ENCODE measurements at places on chromosomes 5 and 9.

DNA sequence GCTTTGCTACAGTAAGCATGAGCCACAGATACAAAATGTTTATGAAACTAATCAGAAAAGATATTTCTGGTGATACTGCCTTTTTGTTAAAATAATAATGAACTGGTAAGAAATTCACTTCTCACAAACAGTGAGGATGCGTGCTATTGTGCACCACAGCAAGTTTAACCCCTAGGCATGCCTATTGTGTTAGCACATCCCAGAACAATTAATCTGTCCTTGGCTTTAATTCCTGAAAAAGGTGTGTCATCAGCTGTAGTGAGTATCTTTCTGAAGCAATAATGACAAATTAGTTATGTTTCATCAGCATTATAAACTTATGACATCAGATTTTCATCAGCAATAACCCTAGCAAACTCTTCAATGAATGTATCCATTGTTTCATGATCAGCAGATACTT lies 1307.2 kb downstream of the EFNA5 start:
- no peak for DNase-seq

GRCh38 chr5:102453716-102454115 lies 45.1 kb downstream of the SLCO6A1 start:
- no peak for DNase-seq

- no peak for DNase-seq
Measured at GRCh38 chr9:22413884-22414283, 32.7 kb upstream of the DMRTA1 start.

DNA sequence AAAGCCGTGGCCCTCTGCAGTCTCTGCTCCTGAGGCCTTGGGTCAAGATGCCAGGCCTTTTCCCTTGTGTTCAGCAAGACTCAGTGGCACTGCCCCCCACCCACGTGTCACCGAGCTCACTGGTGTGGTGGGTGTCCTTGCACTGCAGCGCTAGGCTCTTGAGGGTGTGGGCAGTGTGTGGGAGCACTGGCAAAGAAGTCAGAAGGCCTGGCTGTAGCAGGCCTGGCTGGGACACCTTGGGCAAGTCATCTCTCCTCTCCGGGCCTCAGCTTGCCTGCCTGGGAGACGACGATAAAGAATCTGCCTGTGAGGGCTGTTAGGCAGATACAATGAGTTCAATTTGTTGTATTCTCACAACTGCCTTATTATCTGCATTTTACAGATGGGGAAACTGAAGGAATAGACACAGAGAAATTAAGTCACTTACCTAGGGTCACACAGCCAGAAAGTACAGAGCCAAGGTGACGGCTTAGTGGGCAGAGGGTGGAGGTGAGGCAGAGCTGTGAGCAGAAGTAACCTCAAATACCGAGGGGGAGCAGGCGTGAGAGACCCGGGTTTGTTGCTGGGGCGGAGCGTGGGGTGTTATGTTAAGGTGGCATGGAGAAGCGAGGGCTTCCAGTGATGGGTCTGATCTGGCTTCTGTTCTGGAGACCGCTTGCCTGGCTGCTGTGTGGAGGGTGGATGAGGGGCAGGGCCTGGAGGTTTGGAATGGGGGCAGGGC lies 1.4 kb downstream of the TSPAN17 start:
- no peak for DNase-seq

DNA sequence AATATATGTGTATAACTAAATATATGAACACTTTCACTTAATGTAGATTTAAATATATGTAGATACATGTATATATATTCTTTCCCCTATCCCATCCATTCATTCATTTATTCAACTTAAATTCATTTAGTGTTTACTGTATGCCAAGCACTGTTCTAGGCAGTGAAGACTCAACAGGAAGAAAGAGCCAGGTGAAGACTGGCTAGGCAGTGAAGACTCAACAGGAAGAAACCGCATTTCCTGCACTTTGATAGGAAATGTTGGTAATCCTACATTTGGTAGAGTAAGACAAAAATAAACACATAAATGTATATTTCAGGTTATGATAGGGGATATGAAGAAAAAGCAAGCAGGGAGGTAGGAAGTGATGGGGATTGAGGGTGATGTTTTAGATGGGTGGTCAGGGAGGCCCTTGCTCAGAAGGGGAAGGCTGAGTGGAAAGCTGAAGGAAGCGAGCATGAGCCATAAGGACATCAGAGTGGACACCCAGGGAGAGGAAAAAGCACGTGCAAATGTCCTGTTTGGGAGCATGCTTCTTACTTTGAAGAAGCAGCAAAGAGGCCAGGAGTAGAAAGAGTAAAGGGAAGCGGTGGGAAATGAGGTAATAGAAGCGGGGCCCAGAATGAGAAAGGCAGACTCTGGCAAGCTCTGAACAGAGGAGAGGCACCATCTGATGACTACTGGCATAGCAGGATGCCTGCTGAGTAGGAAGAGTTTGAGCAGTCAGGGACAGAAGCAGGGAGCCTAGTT lies 227.8 kb upstream of the MAP3K1 start:
- no peak for DNase-seq

DNA sequence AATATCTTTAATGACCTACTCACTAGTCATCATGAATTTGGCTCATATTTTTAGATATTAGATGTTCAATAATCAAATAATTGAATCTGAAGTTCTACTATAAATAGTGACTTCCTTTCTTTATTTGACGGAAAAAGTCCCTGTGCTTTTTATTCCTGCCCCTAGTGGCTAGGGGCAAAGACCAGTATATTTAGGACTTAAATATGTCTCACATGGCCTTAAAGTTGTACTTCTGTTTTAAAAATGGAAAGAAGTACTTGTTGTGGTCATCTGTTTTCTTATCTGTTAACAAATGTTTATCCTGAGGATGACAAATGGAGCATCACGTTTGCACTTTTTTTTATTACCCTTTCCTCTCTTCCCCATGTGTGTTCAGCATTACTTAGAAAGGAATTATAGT lies 89.2 kb upstream of the GRHPR start:
- DNase-seq, result no peak

DNA sequence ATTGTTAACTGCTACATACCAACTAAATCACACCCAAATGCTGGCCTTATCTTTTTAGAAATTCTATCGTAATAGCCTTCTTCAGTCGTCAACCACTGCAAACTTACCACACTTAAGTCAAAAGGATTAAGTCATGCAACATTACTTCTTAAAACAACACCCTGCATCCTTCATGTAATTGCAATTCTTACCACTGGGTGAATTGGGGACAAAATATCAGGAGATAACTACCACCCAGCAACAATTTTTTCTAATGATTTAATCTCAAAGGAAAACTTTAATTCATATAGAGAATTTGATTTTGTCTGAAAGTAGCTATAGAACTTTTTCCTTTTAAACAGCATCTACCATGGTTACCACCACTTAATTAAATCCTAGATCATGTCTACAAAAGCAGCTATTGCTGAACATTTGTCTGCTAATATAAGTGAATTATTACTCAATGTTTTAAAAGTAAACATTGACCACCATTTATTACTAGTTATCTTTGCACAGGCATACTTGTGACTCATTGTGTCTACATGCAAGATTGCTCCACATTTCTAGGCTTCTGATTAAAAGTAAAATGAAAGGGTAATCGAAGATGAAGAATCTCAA lies 10.5 kb downstream of the MLLT3 start:
- DNase-seq, result no peak

DNA sequence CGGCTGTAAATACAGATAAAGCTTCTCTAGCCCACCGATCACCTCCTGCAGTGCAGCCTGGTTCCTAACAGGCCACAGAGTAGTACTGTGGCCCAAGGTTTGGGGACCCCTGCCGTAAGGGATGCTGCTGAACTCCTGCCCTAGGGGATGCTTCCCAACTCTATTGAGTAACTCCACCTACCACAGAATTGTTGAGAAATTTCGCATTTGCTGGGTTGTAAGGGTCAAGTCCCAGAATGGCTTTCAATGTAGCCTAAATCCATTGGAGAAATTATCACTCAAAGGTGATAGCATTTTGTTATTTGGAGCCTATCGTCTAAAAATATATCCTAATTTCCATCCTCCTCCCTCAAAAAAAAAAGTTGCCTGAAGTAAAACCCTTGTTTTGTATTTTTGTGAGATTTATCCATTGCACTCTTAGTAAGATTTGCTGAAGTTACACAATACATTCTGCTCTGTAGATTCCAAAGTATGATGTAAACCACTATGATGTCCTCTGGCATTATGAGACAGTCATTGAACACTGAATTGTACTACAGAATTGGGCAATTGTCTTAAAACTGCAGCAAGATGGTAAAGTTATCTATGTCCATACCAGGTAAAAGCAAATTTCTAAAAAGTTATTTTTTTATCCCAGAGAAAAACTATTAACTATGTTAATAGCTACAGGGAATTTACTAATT lies 14.0 kb downstream of the ACTBL2 start:
- DNase-seq, result no peak

DNA sequence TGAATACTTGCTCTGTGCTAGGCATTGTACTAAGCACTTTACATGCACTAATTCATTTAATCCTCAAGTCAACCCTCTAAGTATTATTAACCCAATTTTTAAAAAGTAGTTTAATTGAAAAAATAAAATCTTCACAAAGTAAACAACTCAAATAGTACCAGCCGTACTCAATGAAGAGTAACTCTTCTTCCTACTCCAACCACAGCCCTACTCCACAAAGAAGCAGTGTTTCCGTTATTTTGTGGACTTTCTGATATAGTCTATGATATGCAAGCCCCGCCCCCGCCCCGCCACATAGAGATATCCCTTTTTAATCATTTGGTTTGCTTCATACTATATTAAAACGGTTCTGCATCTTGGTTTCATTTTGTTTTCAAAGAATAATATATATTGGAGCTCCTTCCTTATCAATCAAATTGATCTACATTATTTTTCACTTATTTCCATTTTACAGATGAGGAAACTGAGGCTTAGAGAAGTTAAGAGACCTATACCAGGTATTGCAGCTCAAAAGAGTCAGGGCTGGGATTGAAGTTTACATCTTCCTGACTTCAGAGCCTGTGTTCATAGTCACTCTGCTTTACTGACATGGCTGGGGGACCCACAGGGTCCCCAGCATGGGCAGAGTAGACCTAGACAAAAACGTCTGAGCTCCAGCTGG lies 78.6 kb downstream of the PCDH1 start:
- no peak for DNase-seq

GRCh38 chr5:112263469-112263868 lies 155.6 kb downstream of the EPB41L4A start:
- no peak for DNase-seq

GRCh38 chr5:174482607-174483024 lies 241.8 kb upstream of the MSX2 start:
- no peak for DNase-seq

GRCh38 chr5:86439593-86440110 lies 178.1 kb upstream of the COX7C start:
- DNase-seq, result no peak

DNA sequence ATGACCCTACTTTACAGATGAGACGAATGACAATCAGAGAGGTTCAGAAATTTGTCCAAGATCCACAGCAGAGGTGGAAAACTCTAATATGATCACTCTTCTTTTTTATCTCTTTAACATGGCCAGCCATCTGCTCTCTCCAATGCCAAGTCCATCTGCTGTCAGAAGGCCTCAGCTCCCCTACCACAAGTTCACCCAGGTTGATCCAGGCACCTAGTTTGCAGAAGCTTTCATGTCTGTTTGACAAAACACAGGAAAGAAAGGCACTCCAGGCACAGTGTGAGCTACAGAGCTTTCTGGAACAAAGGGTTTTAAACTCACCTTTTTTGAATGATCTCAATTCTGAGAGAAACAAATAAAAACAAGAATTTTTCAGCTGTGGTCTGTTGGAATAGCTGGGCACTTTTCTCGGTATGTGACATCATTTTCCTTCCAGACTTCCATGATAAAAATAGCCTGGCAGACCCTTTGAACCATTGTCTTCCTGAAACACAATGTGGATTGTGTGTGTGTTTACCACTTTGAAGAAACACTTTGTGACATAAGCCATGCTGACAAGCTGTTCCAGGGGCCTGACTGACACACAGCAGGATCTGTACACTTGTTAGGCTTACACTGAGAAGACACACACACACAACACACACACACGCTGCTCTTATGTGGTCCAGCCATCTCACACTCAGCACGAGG lies 214.3 kb downstream of the AGTPBP1 start:
- DNase-seq, result no peak

DNA sequence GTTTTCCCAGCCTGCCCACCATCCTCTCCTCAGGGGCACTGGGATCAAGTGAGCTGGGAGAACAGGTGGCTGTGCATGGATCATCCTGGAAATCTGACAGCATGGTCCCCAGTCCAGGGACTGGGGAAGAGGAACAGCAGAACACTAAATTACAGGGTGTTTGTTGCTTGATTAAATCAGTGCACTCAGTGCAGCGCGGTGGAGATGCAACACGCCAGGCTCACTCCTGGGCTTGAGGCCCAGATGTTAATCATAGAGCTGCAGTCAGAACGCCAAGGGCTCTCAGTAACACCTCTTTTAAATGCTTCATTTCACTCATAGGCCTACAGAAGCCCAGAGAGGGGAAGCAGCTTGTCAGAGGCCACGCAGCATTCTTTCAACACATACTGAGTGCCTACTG lies 14.2 kb upstream of the LARP1 start:
- no peak for DNase-seq

GRCh38 chr9:136303825-136304416 lies at the start of gene CCDC187:
TSS of gene CCDC187 (minus strand) at chr9:136304094. CDS start at chr9:136303830, 264 bp downstream.
- DNase-seq, result no peak

- DNase-seq, result no peak
Measured at GRCh38 chr5:9621379-9621903, 8.7 kb downstream of the TAS2R1 start.

GRCh38 chr5:87686975-87687374 lies 274.2 kb upstream of the CCNH start:
- no peak for DNase-seq

DNA sequence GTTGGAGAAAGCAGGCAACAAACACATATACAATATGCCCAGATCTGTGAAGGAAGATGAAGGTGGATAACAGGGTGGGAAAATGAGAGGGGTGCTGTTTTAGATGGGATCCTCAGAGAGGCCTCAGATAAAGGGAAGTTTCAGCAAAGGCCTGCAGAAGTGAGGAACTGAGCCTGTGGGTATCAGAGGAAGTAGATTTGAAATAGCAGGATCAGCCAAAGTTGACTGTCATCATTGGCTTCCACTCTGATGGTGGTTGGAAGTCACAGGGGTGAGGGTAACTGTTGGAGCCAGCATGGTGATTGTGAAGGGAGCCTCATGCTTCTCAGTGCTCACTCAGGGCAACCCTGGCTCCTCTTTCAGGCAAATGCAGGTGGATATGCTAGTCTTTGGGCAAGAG lies 607.2 kb upstream of the CLINT1 start:
- DNase-seq, result no peak

All from nephron progenitor cell (in vitro differentiated cells).